ENCODE measurements at places on chromosomes 2 and 18.
A peak's percentile ranks its signal among the peaks of the same experiment; 100 is the strongest.

DNA sequence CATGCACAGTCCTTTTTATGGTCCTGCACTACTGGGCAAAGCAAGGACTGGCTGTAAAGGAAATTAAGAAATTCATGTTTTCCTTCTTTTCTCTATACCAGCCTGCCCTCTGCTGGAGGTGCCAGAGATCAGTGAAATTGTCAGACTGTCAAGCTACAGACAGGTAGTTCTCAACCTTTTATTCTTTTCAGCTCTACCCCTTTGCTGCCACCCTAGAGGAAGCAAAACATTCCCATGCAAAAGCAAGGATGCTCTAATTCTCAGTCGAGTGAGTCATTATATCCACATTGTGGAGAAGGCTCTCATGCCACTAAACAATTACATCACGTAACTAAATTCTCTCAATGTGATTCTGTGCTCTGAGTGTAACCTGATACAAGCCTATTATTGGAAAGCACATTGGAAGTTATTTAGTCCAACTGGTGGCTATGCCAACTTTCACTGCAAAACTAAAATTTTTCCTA is 25.0 kb upstream of the RAPGEF4 start:
- DNase-seq = peak; percentile 56

DNA sequence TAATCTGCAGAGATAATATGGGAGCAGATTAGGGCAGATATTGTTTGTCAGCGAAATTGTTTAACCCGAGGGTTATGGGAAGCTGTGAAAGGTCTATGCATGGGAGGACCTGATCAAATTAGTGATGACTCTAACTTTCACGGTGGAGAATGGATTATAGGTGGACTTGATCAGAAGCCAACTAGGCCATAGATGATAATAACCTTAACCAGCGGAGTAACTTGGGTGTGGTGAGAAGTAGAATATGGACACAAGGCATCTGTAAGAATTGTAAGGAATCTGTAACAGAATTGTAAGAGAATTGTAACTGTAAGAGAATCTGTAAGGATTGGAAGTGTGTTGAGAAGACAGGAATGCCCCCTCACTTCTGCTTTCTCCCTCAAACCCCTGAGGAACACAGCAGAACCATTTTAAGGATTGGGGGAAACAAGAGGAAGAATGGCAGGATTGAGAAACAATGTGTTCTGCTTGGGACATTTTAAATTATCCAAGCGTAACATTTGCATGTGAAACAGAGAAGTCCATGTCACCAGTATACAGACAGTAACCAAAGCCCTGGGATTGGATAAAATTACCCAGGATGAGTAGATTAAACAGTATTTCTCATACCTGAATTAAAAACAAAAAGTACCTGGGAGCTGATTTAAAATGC is 14.9 kb upstream of the SLC39A10 start:
- no peak for DNase-seq

DNA sequence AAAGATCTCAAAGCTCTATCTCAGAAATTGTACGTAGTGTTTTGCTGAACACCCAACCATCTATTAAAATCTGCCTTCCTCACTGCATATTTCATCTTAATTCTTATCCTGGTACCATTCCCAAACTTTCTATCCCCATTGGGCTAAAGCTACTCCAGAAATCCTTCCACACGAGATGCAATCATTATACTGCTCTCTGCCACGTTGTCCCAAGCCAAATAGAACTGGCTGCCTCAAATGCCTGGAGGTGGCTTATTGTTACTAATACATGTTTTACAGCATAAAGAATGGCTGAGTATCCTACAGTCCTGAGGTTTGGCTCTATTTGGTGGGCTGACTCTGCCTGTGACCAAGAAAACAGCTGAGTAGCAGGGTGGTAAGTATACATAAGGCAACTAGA is 306.0 kb upstream of the ACVR2A start:
- DNase-seq = no peak

DNA sequence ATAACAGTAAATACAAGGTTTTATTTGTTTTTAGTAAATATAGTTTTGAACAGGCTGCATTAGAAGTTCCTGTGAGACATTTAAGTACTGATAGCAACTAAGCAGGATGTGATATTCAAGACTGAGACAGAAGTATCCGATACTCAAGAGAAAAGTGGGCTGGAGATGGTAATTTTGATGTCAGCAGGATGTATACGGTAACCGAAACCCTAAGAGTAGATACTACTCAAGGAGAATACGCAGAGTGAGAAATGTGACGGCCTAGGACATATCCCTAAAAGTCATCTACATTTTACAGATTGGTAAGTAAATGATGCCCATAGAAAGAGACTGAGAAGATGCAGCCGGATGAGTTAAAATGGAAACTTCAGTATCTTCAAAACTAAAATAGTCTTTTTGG is 115.4 kb downstream of the GORASP2 start:
- DNase-seq = no peak

DNA sequence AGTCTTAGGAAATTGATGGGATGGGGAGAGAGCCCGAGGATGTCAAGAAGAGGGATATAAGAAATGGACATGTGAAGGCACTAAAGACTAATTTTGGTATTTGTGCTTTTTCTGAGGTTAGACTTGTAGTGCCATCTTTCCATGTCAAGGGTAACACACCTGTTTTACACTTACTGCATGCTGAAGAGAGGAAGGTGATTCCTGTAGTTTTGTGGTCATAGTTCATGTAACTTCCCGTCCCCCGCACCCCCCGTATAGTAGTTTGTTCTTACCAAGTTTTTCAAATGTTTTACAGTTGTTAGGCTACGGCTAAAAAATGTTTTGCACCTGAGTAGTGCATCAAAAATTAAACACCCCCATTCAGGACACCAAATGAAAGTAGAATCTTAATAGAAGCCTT is 73.8 kb downstream of the CLIP4 start:
- peak; percentile 49 for DNase-seq

DNA sequence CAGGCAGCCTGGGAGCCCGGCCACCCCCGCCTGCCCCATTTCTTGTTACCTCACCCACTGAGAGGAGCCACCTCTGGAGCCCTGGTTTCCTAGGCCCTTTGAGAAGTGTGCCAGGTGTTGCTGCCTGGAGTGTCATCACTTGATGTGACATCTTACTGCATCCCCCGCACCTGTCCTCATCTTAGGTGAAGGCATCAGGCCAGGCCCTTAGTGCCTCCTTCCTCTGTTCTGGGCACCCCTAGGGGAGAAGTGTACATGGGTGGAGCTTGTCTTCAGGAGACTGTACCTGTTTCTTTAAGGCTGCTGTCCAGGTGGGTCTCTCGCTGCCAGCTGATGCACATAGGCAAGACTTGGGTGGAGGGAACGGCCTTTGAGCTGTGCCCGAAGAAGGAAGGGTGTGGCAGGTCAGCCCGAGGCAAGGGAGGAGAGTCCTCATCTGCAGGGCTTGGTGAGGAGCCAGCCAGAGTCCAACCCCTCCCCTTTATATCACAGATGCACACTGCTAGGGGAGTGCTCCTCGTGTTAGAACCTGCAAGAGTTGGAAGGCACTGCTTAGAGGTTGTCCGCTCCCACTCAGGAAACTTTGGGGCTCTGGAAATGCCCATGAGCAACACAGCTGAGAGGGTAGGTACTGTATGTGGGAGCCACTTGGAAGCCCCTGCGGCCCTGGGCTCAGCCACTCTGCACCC is 45.9 kb downstream of the NCK2 start:
- no peak for DNase-seq

DNA sequence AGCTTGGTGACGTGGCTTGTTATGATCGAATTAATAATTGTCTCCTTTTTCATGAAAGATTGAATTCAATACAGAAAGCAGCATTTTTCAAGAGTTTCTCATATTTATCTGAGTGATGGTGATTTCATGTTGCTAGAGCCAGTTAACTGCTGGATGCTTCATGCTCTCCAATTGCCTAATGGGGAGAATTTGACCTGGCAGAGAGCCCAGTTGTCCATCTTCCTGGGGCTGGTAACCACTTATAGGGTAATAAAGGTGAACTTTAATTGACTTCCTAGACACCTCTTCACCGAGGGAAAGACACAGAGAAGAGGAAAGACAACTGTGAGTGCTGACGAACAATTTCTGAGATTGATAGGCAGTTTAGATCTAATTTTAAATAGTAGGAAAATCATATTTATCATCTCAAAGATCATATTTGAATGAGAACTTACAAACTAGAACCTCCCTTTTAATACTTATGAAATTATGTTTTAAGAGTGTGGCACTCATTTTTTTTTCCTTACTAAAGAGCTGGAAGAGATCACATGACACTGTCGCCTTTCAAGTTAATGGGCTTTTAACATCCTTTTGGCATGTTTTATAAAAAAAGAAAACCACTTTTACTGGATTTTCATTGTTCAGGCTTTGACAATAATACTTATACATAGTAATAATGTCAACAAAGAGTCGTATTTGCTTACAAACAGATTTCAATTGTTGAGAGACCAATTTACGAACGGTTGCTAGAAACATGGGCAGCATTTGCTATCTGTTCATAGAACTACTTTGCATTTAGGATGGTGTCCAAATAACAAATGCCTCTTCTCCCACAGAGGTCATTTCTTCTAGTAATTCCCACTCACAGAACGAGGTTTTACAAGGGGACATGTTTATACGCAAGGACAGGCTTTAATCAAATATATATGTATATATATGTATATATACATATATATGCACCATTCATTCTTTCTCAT is 153.3 kb downstream of the RAPGEF4 start:
- no peak for DNase-seq

- no peak for DNase-seq
Measured at GRCh38 chr2:135132314-135132713, 80.2 kb downstream of the RAB3GAP1 start.

Data from CD4-positive, alpha-beta T cell treated with Interleukin-17A for 4 hours (primary cell).